Osteocyte (in vitro differentiated cells): ENCODE measurements at places on chromosomes 6 and 20. TPM values are rescaled to one million over a fixed set of nuclear protein-coding genes. Genes with fewer than 3 reads are reported as not detected.
A peak's percentile ranks its signal among the peaks of the same experiment; 100 is the strongest.

DNA sequence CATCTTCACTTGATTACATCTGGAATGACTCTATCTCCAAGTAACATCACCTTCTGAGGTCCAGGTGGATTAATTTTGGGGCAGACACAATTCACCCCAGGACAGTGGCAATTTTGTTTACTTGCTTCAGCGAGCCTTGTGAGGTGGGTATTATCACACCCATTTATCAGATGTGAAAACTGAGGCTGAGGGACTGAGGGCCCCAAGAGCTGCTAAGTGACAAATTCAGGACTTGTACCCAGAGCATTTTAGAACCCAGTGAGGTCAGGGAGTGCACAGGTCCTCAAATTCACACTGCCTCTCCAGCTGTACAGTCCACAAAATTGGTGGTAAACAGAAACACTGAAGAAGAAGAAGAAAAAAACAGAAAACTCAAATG lies 125.2 kb upstream of the PMEPA1 start:
- peak; percentile 32 for DNase-seq
- H3K4me3 ChIP-seq = no peak overlapping the region
- H3K27me3 ChIP-seq = peaks cover 44% of the 10 kb centered on the region
- no peaks in the 10 kb centered on the region for H3K36me3 ChIP-seq

DNA sequence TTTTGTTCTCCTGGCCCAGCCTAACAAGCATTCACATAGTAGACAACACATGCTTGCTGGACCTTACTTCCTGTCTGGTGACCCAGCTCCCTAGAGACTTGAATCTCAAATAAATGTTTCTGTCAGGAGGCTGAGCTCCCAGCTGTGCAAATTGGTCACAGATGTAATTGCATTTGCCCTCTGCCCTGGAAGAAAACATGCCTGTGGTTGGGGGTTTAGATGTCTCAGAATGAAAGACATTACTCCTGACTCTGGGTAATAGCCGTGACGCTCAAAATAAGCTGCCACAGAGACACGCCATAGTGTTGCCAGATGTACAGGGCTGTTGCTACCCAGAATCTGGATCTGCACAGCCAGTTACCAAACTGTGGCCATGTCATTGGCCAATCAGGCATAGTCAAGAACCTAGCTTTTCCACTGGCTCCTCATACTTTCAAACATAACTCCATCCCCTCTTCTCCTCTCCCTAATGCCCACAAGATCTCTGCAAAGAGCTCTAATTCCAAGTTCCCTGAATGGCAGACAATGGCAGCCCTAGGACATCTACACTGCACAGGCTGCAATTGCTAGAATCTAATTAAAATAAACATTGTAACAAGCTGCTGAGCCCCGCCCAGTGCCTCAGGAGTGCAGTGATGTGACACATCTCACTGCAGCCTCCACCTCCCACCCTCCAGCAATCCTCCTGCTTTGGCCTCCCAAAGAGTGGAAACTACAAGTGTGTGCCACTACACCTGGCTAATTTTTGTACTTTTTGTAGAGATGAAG lies 32.8 kb upstream of the GMPR start:
- H3K36me3 ChIP-seq = no peaks in the 10 kb centered on the region
- H3K4me3 ChIP-seq = peak overlapping the region; percentile 3
- H3K27ac ChIP-seq = peak overlapping the region; percentile 96
- H3K4me1 ChIP-seq = peaks cover 37% of the 10 kb centered on the region
- peaks cover 3% of the 10 kb centered on the region for H3K27me3 ChIP-seq

DNA sequence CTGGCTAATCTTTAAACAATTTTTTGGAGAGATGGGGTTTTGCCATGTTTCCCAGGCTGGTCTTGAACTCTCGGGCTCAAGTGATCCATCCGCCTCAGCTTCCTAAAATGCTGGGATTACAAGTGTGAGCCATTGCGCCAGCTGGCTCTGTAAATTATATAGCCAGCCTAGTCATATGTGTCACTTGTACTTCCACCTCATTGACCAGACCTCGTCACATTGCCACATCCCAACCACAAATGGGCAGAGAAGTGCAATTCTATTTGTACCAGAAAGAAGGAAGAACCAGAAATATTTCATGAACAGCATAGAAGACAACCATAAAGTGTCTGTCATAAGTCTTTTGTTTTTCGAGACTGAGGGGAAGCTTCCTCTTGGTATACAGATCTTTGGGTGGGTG lies 304.9 kb upstream of the RNF24 start:
- no peak for DNase-seq
- no peak overlapping the region for H3K27ac ChIP-seq
- H3K27me3 ChIP-seq = no peaks in the 10 kb centered on the region

TMEM170B gene
- 3.5 and 3.7 TPM in 2 replicates for total RNA-seq
